ENCODE measurements at places on chromosomes 7 and 10.

- no peak for DNase-seq
Observed at GRCh38 chr10:118571123-118571522, 24.3 kb downstream of the PRLHR start.

- no peak for DNase-seq
Observed at GRCh38 chr7:147798001-147798400, 792.6 kb upstream of the C7orf33 start.

DNA sequence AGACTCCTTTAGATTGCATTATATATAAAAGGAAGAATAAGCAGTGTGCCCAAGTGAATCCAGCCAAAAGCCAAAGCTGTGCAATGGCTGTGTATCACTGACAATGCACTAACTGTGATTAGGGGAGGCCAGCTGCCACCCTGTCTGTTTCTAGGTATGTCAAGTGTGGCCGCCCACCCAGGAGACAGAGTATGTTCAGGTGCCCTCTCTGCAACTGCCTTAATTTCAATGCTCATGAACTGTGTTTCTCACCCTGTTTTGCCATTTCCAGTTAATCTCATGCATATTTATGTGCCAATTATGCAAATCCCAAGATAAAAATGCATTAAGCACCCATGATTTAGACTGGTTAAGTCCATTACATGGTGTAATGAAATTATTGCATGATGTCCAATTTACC, 159.4 kb downstream of the FRMD4A start:
- no peak for DNase-seq

DNA sequence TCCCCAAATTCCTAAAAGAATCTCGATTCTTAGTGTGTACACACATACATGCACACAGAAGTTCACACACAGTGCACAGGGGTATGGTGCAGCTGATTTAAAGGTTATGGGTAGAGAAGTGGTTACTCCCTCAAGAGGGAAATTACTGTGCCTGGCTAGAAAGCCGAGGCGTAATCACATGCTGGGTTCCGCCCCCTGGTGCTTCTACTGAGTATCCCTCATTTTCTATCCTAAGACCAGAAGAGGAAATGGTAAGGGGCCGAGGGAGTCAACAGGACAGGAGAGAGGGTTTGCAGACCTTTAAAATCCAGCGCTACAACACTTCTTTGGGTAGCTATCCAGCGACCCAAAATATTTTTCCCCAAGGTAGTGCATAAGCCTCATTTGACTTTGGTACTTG, 147.3 kb upstream of the TMEM196 start:
- DNase-seq: no peak

GRCh38 chr7:55127622-55128081, 108.8 kb downstream of the EGFR start:
- no peak for DNase-seq

DNA sequence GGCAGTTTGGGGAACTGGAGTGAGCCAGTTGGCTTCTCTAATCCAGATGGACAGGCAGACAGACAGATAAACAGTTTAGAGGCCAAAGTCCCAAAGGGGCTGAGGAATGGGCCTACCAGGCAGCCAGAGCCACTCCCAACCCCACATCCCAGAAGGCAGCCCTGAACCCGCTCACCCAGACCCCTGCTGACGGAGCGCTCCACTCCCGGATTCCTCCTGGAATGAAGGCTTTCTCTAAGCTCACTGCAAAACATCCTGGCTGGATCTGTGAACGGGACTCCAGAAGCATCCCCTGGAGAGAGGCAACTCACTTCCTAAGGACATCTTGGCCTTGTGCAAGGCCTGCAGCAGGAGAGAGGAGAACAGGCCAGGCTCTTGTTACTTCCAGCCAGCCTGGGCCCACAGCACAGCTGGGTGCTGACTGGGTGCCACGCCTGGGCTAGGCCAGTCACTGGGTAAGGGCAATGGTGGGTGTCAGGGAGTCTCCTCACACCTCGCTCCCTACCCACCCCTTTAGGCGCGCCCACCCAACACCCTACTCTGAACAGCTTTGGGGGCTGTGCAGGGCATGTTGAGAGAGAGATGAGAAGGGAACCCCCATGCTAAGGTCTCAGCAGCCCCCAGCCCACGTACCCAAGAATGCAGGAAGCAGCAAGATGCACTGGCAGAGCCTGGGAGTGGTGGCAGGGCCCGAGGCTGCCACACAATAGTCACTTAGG, 168.6 kb upstream of the ZMIZ1 start:
- no peak for DNase-seq

DNA sequence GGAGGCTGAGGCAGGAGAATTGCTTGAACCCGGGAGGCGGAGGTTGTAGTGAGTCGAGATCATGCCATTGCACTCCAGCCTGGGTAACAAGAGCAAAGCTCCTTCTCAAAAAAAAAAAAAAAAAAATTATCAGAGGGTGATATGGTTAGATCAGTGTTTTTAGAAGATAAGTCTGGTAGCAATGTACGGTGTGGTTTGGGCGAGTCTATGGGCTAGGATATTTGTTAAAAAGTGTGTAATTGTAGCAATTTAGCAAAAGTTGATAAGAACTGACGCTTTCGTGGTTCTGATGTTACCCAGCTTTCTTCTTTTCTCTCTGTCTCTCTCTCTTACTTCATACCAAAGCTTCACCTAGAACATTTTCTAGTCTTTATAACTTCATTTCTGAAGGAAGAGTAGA, 6.9 kb upstream of the CYP51A1 start:
- no peak for DNase-seq
